ENCODE measurements at places on chromosomes 3 and 15.

GRCh38 chr3:131840156-131840797 is 194.5 kb downstream of the CPNE4 start:
- no peak for DNase-seq

DNA sequence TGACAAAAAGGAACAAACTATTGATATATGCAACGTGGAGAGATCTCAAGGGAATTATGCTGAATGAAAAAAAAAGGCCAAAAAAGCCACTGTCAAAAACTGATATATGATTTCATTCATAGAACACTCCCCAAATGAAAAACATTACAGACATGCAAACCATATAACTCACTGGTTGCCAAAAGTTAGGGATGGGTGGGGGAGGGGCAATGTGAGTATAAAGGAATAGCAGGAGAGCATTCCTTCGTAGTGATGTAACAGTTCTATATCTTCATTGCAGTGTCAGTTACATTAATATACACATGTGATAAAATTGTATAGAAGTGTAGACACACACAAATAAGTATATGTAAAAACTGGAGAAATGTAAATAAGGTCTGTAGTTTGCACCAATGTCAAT is 12.2 kb downstream of the GBE1 start:
- no peak for DNase-seq

DNA sequence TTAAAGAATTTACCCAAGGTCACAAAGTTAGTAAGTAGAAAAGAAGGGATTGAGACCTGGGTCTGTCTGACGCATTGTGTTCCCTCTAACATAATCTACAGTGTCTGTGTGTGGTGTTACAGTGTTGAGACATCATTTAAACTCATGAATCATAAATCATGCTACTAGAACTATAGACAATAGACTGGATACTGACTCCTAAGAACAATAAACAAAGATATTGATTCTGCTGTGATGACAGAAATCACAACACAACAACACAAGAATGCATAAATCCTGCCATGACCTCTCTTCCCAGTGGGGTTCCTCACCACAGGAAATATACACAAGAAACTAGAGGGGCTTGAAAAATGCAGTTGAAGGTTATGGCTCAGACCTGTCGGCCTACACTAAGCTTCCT is 44.3 kb downstream of the TRIM69 start:
- DNase-seq, result no peak

DNA sequence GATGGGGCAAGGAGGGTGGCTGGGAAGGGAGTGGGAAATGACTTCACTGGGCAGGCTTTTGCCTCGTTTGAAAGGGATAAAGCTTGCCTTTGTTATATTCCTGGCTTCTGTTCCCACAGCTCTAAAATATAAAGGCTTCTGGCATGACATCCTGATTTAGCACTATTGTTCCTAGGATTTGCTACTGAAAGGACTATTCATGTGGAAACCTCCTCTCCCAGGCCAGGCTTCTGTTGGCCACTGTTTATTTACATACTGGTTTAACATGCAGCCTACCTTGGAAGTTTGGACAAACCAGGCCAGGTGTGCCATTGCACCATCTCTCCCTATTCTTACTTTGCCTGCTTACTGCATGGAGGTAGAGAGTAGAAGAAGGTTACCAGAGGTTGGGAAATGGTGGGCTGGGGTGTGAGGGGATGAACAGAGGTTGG is 2.4 kb upstream of the LMCD1 start:
- peak; percentile 21 for DNase-seq

GRCh38 chr15:40160021-40160420 is 848 bp upstream of the BUB1B start:
- DNase-seq, result no peak

Data from NCI-H146 (cell line).